ENCODE measurements at places on chromosomes 13 and 19. TPM values are rescaled to one million over a fixed set of nuclear protein-coding genes. Genes with fewer than 3 reads are reported as not detected.

The RNF17 gene
- 0.17 TPM for total RNA-seq

The GRK1 gene
- 0.15 TPM for total RNA-seq

The CCDC70 gene
- total RNA-seq = not detected

The CYP2S1 gene
- total RNA-seq = 5.7 TPM

The SLITRK5 gene
- 0.15 TPM for total RNA-seq

The PNMA8C gene
- 0.15 TPM for total RNA-seq

The SIGLECL1 gene
- total RNA-seq = not detected

The LPAR2 gene
- 2.6 TPM for total RNA-seq

The ZNF577 gene
- total RNA-seq = 8.3 TPM

The KLK8 gene
- total RNA-seq = not detected

The BRCA2 gene
- 16.3 TPM for total RNA-seq

The POU4F1 gene
- not detected for total RNA-seq

The KRTDAP gene
- total RNA-seq = not detected

The NFILZ gene
- total RNA-seq = not detected

The ZNF134 gene
- total RNA-seq = 28.4 TPM

The F10 gene
- 33.4 TPM for total RNA-seq

The IQCN gene
- total RNA-seq = 1.8 TPM

The LPAR6 gene
- total RNA-seq = 3.1 TPM

The KLK2 gene
- total RNA-seq = not detected

The ACER1 gene
- total RNA-seq = not detected
